ENCODE measurements at places on chromosomes 3 and 15.

- DNase-seq: peak; percentile 38
Measured at GRCh38 chr3:186588632-186589031, 18.1 kb downstream of the DNAJB11 start.

GRCh38 chr15:69862540-69862939 lies 235.2 kb downstream of the TLE3 start:
- no peak for DNase-seq

DNA sequence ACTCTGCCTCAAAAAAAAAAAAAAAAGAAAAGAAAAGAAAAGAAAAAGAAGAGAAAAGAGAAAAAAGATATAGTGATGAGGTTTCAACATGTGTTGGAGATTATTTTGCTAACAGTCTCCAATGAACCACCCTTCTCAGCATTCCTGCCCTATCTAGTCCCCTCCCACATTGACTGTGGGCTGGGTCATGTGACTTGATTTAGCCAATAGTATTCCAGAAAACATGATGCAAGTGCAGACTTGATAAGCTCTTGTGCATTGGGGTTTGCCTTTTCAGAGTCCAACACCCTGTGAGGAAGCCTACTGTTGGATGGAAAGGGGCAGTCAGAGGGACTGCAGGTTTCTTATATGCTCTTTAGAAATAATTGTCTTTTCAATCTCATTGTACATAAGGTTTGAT lies 37.8 kb upstream of the MED12L start:
- DNase-seq: peak; percentile 61

DNA sequence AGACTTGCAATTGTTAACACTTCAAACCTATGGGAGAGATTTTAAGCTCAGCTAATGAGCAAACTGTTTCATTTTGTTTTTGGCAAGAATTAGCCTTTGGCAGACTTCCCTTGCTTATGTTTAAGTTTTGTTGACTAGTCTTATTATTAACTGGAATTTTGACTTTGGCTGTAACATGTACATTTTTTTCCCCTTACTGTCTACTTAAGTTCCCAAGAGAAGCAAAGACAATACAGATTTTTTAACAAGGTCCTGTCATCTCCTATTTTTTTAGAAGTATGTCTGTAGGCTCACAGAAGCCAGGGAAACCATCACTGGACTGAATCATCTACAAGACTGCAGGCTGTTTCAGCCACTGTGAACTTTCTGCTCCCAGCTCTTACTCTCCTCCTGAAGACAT lies 74.3 kb downstream of the DGKG start:
- DNase-seq: no peak

GRCh38 chr3:58180940-58181587 lies 29.7 kb downstream of the DNASE1L3 start:
- DNase-seq: no peak

GRCh38 chr15:101639667-101640066 lies 12.5 kb downstream of the TM2D3 start:
- no peak for DNase-seq

- no peak for DNase-seq
Measured at GRCh38 chr3:139264375-139264774, 79.4 kb upstream of the MRPS22 start.

GRCh38 chr3:41267975-41268640 lies 68.8 kb downstream of the CTNNB1 start:
- peak; percentile 87 for DNase-seq

DNA sequence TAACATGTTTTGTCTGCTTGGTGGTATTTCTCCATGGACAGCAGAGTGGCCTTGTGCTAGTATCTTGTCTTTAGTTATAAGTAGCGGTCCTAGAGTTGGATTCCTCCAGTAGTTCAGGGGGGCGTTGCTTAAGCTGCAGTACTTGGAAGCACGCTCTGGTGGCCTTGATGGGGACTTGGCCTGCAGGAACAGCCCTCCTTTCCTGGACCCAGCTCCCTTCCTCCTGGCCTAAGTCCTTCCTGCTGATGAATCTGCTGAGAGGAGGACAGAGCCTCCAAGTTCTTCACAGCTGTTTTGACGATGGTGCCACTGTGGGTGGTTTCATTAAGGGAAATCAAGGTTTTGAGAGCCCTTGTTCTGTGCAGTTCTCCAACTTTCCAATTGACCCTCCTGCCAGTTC lies 38.6 kb upstream of the SEC22A start:
- DNase-seq: no peak

DNA sequence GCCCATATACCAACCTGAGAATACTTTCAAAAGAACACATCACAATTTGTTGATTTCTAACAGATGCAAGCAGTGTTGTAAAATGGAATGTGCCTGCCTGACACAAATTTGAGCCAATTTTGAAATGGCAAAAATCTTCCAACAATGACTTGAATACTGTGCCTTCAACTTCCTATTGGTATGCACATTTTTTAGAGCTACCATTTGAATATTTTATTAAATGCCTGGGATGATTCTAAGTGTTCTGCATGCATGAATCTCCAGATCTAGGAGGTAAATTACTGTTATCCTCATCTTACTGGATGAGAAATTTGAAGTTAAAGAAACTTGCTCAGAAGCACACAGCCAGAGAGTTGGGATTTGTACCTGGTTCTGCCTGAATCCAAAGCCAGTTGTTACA lies 282.8 kb upstream of the LRRN1 start:
- DNase-seq: no peak

- no peak for DNase-seq
Measured at GRCh38 chr3:143821862-143822261, 26.4 kb downstream of the SLC9A9 start.

GRCh38 chr3:19947549-19948225 lies 790 bp downstream of the RAB5A start:
- DNase-seq: peak; percentile 78

- no peak for DNase-seq
Measured at GRCh38 chr3:39052583-39052982, 767 bp downstream of the WDR48 start.

GRCh38 chr15:56530157-56530556 lies 65.2 kb upstream of the MNS1 start:
- no peak for DNase-seq

GRCh38 chr15:53193149-53193548 lies 403.0 kb upstream of the ONECUT1 start:
- DNase-seq: no peak

DNA sequence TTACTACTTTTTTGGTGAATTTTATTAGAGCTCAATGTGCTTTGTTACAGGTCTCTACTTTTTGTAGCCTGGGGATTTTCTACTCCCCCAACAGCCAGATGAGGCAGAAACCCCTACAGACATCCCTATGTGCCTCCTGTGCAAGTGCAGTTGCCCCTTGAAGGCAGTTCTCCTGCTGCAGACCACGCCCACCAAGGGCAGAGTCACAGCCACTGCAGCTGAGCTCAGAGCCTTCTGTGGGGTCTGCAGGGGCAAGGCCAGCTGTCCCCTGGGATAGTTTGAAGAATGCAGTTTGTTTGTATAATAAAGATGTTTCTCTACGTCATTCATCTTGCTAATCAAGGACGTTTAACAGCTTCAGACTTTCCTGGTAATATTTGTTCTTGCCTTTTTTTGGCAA lies 76.8 kb downstream of the NPAP1 start:
- no peak for DNase-seq

DNA sequence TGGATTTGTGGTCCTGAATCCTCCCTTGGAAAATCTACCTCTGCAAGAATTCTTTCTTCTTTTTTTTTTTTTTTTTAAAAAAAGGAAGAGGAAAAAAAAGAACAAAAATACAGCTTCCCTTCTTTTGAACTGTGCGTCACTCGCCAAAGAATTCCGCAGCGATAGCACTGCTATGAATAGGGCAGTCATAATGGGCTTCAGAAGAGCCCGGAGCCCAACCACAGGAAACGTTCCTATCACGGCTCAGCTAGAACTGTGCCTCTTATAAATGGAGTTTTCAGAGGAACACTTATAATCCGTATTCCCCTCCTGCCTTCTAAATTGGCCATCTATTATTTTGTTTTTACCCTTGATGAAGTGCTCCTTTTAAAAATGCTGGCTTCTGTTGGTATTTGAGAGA lies 227.7 kb downstream of the ADAMTS17 start:
- no peak for DNase-seq

GRCh38 chr15:35181538-35181937 lies 96.4 kb upstream of the NANOGP8 start:
- DNase-seq: no peak

DNA sequence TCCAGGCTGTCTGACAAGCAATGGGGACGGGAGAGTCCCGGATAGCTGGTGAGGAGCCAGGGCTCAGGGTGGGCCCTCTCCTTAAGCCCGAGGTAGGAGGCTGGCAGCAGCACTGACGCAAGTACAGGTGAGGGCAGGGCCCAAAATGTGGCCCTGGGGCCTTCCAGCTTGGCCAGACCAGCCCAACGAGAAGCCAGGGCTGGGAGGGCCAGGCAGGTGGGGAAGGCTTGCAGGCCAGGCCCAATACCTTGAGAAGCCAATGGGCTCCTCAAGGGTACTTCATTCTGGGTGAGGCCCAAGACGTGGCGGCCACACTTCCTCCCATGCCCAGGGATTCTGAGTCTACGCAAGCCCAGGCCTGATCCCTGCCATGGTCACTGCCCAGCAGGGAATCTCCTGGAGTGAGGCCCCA lies 37.2 kb downstream of the AMOTL2 start:
- DNase-seq: no peak

DNA sequence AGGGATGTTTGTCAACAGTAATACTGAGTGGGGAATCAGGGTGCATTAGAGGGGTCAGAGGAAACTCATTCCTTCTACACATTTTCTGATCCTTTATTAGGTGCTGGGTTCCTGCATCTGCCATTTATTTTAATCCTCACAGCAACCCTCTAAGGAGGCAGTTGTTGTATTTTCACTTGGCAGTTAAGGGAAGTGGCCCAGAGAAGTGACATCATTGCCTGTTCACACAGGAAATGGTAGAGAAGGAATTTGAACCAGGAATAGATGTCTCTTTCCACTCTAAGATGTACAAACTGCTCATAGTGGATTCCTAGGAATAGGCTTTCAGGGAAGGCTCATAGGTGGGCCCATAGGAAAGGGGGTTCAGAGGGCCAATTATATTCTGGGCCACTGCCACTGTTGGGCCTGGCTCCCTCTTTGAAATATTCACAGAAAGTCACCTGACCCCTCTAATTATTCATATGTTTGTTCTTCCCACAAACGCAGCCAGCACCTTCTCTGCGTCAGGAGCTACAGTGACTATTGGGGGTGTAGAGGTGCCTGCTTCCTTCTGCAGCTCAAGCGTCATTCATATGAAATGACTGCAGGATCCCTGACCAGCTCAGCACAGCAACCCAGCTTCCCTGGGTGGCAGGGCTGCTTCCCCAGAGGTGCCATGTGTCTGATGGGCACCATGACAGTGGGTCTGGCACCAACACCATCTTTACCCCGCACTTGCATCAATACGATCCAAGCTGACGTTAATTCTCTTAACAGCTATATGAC lies 163.9 kb upstream of the SMAD3 start:
- no peak for DNase-seq

DNA sequence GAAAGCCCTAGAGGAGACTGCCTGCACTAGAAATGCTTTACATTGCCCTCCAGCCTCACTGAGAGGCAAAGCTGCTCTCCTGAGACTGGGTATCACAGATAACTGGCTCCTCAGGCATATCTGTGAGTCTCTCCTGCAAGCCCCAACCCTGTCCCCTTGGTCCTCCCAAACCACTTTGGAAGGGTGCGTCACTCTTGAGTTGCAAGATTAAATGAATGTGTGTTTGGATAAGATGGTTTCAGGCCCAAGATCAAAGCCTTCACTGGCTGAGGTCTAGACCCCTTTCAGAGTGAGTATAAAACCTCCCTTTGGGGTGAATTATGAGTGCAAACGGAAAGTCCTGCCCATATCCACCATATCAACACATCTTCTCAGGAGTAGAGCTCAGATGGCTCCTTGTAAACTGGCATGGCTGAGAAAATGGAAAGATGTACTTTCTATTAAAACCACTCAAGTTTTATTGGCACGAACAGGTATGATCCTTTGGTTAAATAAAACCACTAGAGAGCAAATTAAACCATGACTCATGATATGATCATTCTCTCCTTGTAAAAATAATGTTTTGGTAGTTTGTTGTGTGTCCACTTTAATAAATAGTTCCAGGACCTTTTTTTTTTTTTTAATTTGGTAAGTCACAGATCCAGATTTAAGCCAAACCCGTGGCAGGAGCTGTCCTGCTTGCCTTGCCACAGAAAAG lies 164.0 kb downstream of the CHST2 start:
- peak; percentile 76 for DNase-seq

DNA sequence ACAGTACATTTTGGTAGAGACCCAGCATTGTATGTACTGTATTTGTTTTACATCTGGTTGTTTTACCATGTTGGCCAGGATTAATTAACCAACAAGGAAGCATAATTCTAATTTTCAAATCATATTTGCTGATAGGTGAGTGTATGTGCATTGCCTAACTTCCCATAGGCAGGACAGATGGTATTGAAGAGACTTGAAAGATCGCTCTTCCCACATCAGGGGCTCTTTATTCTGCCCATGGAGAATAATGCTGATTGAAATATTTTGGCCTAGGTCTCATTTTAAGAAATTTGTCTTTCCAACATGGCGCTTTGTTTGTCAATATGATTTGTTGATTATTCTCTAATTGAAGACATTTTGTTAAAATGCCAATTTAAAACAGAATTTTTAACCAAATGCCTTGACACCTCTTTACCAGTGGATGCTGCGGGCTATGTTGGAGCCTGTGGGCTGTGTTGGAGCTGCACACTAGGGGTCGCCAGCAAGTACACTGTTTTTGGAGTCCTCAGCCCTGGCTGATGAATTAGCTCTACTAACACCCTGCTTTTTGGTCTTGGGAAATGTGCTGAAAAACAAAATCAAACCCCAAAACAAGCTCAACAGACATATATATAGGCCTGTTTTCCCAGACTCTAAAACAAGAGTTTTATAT lies 5.3 kb downstream of the P2RY12 start:
- peak; percentile 21 for DNase-seq

- no peak for DNase-seq
Measured at GRCh38 chr3:9930804-9931418, 2.7 kb upstream of the CRELD1 start.

- no peak for DNase-seq
Measured at GRCh38 chr15:38050529-38051448, 116.3 kb downstream of the TMCO5A start.

DNA sequence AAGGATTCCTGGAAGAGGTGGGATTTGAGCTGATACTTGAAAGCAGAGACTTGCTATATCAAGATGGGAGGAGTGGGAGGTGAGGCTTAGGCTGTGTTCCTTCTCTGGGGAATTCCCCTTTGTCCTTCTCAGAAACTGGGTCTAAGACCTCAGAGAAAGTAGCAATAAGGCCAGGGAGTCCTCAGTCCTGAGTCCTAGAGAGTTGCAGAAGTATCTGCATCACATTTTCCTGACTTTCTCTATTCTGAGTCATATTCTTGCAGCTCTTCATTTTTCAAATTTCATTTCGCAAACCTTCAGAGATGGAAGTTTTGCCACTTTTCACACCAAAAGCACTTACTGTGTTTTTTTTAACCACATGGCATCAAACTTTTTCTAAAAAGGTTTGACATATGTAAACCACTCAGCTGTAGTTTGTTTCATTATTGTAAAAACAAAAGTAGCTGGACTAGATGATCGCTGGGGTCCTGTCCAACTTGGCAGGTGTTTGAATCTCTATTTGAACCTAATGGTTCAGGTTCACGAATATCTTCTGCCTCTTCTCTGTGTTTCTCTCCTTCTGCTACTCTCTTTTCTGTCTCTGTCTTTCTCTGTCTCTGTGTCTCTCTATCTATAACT lies 21.3 kb downstream of the COLQ start:
- no peak for DNase-seq

- no peak for DNase-seq
Measured at GRCh38 chr15:49860101-49860500, 239.3 kb downstream of the DTWD1 start.

- no peak for DNase-seq
Measured at GRCh38 chr15:39851500-39852092, 68.5 kb downstream of the GPR176 start.

All from K562 (cell line).